ENCODE measurements at places on chromosomes 11 and 22. TPM values are rescaled to one million over a fixed set of nuclear protein-coding genes. Genes with fewer than 3 reads are reported as not detected.

ANGPTL5 gene
- not detected for total RNA-seq

MMP3 gene
- total RNA-seq, result not detected

OR10A2 gene
- total RNA-seq, result not detected

ELFN2 gene
- total RNA-seq, result under 0.01 TPM

KIAA0930 gene
- 164 TPM for total RNA-seq

LRRC4C gene
- total RNA-seq, result not detected

LMNTD2 gene
- total RNA-seq, result 2.3 TPM

KCNE3 gene
- total RNA-seq, result not detected

TREH gene
- total RNA-seq, result 0.33 TPM

FHIP1B gene
- total RNA-seq, result 27.2 TPM

OR8H2 gene
- not detected for total RNA-seq

MOGAT2 gene
- not detected for total RNA-seq

SPI1 gene
- total RNA-seq, result not detected

KREMEN1 gene
- 18.7 TPM for total RNA-seq

HTR3A gene
- total RNA-seq, result not detected

APOBEC3B gene
- 0.83 TPM for total RNA-seq

TLCD5 gene
- total RNA-seq, result 3.0 TPM

LGR4 gene
- total RNA-seq, result 23.7 TPM

MS4A1 gene
- total RNA-seq, result not detected

SMTNL1 gene
- not detected for total RNA-seq

TRIM29 gene
- 204 TPM for total RNA-seq

MAPK8IP1 gene
- total RNA-seq, result 11.0 TPM

OR8D1 gene
- not detected for total RNA-seq

CDHR5 gene
- total RNA-seq, result not detected

MMP12 gene
- not detected for total RNA-seq
